ENCODE measurements at places on chromosomes 6 and 20. TPM values are rescaled to one million over a fixed set of nuclear protein-coding genes. Genes with fewer than 3 reads are reported as not detected.
A peak's percentile ranks its signal among the peaks of the same experiment; 100 is the strongest.

GRCh38 chr6:54135665-54136369 lies 24.6 kb downstream of the MLIP start:
- DNase-seq: peak; percentile 31

- no peak for DNase-seq
Observed at GRCh38 chr20:14445310-14445709, 107.9 kb upstream of the FLRT3 start.

DNA sequence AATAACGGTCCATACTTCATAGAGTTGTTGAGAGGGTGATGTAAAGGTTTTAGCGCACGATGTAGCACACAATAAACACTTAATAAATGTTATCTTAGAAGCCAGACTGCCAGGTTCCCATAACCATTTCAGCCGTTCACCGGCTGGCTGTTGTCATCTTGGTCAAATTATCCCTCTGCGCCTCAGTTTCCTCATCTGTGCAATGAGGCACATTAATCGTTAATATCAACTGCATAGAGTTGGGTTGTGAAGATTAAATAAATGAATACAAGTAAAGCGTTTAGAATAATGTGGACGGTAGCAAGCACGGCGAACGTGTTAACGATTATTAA lies 432 bp upstream of the PSMF1 start:
- DNase-seq: no peak

- DNase-seq: no peak
Observed at GRCh38 chr20:49207076-49207475, 12.1 kb upstream of the DDX27 start.

- DNase-seq: no peak
Observed at GRCh38 chr6:82362144-82362543, 1.5 kb upstream of the TPBG start.

DNA sequence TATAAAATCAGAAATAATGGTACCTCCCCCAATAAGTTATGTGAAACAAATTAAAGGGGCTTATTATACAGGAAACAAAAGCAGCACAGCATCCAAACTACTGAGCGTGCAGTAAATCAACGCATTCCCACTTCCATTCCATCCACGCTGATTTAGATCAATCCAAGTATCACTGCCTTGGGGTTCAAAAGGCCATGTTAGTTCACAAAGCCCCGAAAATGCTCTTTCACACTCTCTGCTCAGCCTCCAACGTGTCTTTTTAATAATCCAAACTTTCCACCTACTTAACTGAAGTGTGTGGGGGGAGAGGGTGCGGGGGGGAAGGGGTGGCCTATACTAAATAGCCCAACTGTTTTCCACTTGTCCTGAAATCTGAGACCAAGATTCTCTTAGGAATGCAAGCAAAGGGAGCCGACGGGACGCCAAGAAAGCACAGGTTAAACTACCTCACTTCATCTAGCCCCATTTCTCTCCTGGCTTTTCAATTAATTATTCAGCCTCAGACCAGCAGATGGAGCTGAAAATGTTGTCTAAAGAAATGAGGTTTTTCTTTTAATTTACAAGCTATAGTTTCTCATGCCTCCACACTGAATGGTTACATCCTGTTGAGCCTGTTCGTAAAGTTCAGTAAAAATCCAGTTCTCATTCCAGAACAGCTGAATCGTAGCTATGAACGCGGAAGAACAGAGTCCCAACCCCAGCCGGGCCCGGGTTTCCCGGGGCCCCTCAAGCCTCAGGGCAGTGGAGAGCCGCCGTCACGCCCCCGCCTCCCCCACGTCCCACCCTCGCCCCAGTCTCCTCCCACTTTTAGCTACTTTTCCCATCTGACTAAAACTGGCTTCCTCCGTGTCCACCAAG lies 1.0 kb upstream of the NXT1 start:
- peak; percentile 68 for DNase-seq

DNA sequence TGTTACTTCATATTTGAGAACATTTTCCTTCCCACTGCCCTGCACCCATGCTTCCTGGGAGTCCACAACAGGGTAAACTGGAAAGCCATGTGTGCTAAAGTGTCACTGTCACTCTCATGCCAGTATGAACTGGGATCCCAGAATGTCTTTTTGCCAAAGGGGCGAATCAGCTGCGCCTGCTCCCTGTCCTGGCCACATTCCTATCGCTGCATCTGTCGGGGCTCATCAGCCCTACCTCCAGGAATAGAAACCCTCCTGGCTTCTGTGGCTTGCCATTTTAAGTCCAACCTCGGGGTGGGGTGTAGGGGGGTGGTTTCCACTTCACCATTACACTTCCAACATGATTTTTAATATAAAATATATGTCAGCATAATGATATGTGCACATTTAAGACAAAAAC lies 933 bp downstream of the KLHL31 start:
- no peak for DNase-seq

DNA sequence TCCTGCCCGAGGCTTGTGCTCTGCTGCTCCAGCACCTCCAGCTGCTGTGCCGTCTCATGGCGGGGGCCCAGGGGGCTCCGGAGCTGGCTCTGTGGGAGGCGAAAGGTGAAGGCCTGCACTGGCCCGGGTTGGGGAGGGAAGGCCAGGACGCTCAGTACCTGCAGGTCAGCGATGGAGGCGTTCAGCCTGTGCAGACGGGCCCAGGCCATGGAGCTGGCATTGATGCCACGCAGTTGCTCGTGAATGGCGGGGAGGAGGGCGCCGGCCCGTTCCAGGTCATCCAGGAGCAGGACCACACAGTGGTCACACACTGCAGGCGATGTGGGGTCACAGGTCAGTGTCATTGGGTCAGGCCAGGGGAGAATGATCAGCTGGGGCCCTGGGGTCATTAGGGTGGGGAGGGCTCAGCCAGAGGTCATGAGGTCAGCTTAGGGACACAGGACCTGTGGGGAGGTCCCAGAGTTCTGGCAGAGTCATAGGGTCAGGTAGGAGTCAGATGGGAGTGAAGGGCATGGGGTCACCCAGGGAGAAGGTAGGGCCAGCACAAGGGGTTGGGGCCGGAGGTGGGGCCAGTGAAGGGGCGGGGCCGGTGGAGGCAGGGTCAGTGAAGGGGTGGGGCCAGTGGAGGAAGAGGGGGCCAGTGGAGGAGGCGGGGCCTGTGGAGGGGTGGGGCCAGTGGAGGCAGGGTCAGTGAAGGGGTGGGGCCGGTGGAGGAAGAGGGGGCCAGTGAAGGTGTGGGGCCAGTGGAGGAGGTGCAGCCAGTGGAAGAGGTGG lies 18.0 kb downstream of the ADRM1 start:
- peak; percentile 47 for DNase-seq

- peak; percentile 32 for DNase-seq
Observed at GRCh38 chr6:105424175-105424783, 21.4 kb upstream of the PREP start.

GRCh38 chr6:38173909-38174308 lies 354.4 kb downstream of the ZFAND3 start:
- no peak for DNase-seq

DNA sequence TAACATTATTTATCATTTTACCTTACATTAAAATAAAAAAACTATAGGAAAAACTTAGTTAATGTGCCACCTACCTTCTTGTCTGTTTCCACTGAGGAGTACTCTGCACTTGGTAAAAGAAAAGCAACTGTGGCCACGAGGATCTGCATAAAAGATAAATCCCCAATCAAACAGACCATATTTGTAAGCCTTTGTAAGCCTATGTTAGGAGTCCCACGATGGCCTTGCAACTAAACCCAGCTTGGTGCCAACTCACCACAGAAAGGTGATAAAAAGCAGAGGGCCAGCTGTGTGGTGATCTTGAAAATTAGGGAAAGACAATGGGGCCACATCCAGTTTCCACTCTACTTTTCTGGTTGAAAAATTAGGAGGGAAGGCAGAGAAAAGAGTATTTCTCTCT lies 156.9 kb downstream of the INSM1 start:
- DNase-seq: no peak

- DNase-seq: no peak
Observed at GRCh38 chr6:134034478-134034877, 17.9 kb downstream of the SLC2A12 start.

DNA sequence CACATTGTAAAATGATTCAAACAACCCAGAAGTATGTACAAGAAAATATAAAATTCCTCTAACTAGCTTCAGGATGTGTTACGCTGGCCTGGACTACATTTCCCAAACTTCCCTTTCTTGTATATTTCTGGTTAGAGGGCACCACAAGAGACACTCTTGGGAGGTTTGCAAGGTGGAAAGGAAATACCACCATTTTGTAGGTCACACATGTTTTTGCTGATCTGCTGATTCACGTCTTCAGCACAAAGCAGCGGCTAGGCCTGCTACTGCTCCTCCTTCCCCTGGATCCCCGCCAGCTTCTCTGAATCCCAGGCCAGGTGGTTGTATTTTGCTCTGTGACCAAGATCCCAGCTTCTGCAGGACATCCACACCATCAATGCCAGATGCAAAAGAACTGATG lies 104.2 kb downstream of the AGPAT4 start:
- no peak for DNase-seq

- no peak for DNase-seq
Observed at GRCh38 chr20:4006640-4007039, 8.7 kb downstream of the RNF24 start.

DNA sequence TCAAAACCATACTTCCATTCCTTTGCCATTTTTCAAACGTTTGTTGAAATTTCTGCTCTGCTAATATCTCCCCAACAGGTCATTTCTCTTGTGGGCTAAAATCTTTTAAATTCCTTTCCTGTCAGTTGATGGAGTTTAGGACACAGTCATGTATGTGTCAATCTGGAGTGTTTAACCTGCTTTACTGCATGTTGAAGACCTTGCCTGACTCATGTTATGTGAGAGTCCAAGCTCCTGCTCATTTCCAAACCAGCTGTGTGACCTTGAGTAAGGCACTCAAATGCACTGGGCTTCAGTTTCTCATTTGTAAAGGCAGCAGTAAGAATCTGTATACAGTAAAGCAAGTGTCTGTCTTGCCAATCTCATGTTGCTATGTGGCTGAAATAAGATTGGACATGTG lies 171.9 kb upstream of the SPACA1 start:
- DNase-seq: no peak

GRCh38 chr6:50116797-50117542 lies 67.2 kb upstream of the DEFB112 start:
- DNase-seq: no peak

- DNase-seq: no peak
Observed at GRCh38 chr6:69584913-69585729, 211.7 kb downstream of the LMBRD1 start.

GHRH gene
- total RNA-seq: not detected

SLC22A16 gene
- total RNA-seq: not detected

FAM217A gene
- not detected for total RNA-seq

OR12D3 gene
- not detected for total RNA-seq

EFCAB8 gene
- total RNA-seq: not detected

MAS1 gene
- total RNA-seq: not detected

SNX21 gene
- total RNA-seq: 13.3 TPM

Data from NCI-H460 (cell line).